ENCODE measurements at places on chromosomes 4 and X.

GRCh38 chr4:75555294-75556164 is at the start of gene ODAPH:
Gene ODAPH (plus strand): TSS chr4:75556066. CDS start chr4:75556083, 17 bp downstream.
- no peak for DNase-seq

DNA sequence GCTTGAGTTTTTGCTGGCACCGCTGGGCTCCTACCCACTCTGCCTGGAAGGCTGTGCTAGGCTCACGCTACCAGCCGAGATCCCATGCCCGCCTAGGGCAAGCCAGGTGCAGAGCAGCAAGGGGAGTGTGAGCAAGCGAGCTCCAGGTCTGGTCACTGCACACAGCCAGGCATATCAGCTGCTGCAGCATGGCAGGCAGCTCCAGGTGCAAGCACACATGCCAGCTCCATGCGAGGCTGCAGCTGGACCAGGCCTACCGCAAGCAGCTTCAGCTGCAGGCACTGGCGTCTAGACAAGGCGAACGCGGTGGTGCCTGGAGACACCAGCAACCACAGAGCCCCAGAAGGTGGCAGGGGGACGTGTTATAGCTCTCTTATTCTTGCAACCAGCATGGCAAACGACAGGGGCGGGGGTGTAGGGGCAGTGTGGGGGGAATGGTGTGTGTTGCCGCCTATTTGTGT is 614.7 kb upstream of the EPHA5 start:
- DNase-seq, result peak; percentile 59

GRCh38 chr4:25346913-25347312 is 30.1 kb upstream of the ANAPC4 start:
- DNase-seq, result no peak

GRCh38 chr4:169099771-169100180 is 89.7 kb upstream of the CBR4 start:
- no peak for DNase-seq

- no peak for DNase-seq
Measured at GRCh38 chr4:36573441-36573840, 292.0 kb downstream of the DTHD1 start.

- DNase-seq, result no peak
Measured at GRCh38 chr4:147816382-147817254, 84.7 kb downstream of the ARHGAP10 start.

DNA sequence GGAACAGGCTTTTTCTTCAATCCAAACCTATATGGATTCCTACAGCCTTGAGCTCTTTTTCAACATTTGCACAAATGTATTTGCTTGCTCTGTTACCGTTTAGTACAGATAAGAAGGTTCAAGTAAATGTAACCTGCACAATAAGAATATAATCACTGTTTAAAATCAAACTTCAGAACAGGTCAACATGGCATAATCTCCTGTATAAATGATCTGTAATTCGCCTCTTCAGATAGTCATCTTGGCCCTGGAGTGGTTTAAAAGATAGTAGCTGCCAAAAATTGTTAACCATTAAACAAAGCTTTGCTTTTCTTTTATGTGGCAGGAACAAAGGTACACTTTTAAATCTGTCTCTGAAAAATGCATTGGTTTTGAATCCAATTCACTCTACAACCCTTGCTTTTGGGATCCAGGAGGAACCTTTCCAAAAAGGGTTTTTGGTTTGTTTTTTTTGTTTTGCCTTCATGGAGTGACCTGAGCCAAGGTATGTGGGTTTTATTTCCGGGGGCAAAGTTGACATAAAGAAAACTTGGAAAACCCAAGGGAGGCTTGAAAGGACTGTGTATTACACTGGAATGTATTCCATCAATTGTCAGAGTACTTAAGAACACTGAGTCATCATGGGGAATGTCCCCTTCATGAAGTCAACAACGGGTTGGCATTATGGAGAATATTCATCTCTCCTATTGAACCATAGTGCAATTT is 210.4 kb upstream of the HCCS start:
- DNase-seq, result no peak

DNA sequence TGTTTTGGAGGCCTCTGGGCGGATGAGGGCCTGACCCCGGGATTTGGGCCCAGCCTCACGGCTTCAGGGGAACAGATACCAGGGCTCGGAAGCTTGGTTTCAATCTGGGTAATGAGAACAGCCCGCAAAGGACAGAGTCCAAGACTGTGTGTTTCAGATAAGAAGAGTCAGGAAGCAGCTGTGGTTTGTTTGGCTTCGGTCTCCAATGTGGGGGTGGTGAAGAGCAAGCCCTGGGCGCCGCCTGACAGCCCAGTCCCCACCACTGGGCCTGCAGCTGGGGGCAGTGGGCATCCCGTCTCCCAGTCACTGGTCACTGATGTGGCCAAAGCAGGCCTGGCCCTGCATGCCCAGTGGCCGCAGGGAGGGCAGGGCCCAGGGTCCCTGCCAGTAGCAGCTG is 9.1 kb downstream of the WFS1 start:
- DNase-seq, result no peak

DNA sequence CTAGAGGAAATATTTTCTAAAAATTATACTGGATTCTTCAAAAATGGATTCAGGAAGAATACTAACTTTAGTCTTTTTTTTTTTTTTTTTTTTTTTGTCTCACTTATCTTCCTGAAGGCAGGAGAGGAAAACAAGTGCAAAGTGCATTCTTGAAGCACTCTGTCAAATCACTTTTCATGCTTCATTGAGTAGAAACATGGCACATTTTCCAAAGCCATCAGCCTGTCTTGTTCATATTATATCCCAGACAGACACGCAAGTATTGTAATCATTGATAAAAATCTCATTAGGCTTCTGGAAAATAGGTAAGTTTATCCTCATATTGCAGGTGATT is 1.2 kb downstream of the BBS12 start:
- DNase-seq, result no peak

- DNase-seq, result no peak
Measured at GRCh38 chr4:55351824-55352223, 5.8 kb downstream of the SRD5A3 start.

GRCh38 chr4:123198706-123199105 is 197.9 kb upstream of the SPRY1 start:
- DNase-seq, result no peak

- DNase-seq, result no peak
Measured at GRCh38 chr4:107468812-107469211, 251.2 kb downstream of the PAPSS1 start.

DNA sequence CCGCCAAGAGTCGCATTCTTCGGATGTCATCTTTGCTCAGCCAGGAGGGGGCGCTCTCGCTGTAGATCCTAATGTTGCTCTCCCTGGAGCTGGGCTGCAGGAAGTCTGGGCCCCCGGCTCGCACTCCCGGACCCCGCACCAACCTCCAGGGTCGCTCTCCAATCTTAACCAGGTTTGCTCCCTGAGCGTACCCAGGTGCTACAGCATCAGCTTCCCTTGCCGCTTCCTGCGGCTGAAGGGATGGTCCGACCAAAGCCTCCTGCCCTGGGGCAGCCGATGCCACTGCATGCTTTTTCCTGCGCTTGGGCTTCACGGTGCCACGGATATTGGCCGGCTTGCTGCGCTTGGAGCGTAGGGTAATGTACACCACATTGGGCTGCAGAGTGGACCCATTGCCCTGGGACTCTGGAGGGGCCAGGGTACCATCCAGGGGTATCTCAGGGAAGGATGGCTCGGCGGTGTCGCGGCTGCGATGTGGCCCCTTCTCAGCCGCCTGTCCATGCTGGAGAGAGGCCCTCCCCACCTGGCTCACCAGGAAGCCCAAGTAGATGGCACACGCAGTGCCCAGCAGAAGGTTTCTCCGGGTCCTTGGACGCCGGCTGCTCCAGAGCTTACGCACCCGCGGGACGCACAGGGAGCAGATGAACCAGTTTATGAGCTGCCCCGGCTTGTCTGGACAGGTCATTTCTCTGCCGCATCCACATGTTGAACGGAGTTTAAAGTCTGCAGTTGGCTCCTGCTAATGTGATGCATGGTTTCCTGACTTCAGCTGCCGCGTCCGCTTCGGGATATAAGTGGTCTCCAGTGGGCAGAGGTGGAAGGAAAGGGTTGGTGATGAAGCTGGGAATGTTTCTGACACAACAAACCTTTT is 1.9 kb downstream of the GASK1B start:
- DNase-seq, result peak; percentile 40

DNA sequence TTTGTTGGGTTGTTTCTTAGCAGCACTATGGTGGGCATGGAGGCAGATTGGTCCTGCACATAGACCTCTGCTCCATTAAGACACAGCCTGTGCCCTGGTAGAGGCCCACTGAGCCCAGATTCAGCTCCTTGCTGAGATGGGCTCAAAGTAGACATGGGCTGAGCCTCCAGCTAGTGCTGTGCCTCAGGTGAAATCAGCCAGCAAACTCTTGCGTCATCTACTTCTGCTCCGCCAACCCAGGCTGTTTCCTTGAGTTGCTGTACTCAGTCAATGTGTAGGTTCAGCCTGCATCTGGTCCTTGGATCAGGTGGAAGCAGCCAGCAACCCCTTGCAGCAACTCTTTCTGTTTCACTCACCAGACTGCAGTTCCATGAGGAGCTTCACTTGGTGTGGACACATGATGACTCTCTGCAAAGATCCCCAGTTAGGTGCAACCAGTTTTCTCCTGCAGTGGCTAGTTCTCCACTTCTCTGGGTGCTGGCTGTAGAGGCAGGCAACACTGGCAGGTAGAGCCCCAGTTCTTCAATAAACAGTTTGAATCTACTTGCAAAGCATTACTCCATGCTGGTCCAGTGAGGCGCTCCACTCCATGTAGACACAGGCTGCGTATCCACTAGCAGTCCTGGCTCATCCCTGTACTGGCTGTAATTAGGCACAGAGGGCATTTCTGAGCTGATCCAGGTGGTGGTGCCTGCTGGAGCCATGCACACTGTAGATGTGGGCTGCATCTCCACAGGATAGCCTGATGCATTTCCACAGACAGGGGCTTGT is 199.0 kb upstream of the MAMLD1 start:
- DNase-seq, result no peak

- DNase-seq, result no peak
Measured at GRCh38 chr4:18082236-18082635, 60.7 kb upstream of the LCORL start.

- DNase-seq, result no peak
Measured at GRCh38 chr4:121733942-121734341, 31.0 kb downstream of the SMIM43 start.

DNA sequence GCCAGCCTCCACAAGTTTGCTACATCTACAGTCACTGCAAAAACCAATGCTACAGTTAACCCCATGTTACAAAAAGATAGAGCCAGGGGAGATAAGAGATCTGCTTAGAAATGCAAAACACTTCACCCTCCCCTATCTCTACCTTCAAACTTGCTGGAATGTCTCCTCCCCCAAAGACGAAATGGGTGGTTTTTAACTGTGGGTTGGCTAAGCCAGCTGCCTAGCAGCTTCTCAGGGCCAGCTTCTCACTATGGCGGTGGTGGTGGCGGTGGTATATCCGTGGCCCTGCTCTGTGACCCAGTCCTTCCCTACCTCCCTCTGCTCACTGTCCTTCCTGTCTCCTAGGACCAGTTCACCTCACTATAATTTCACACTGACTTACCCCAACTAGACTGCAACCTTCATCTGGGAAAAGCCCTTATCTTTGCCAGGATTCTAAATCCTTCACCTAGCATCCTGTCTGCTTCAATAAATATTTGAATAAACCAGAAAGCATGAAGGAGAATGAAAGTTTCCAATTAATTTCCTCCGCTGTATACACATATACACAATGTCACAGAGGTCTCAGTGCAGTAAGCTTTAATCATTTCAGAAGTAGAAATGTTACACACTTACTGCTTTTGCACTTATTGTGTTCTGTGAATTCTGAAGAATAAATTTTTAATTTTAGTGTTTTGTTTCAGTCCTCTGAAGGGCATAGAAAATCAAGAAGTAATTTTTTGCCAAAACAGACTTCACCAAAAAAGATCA is 46.3 kb downstream of the SH3KBP1 start:
- DNase-seq, result no peak

DNA sequence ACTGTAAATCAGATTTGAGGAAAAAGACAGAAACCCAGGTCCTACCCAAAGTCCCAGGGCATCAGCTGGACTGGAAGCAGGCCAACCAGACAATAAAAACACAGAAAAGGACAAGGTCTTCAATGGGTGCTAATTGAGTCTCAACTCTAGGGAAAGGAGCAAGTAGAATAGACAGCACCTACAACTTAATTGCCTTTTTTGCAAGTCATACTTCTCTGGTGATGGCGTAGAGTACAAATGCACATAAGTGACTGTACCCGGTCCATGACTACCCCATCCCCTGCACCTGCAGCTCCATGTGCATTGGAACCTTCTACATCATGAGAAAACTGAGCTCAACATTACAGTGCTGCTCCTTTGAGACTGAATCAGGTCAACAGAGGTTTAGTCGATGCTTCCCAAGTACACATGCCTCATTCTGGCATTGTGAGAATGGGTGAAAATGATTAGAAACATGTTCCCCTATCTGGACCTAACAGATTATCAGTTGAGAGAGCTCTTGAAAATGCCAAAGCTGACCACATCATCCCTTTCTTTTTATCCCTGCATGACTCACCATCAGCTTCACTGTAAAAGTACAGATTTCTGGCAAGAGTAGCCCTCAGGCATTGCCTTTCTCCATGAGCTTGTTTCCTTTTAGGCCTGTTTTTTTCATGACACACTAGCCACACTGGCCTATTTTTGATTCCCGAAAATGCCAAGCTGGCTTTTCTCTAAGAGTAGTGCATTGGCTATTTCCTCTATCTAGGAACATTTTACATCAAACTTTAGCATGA is 298.3 kb downstream of the HS3ST1 start:
- DNase-seq, result no peak

DNA sequence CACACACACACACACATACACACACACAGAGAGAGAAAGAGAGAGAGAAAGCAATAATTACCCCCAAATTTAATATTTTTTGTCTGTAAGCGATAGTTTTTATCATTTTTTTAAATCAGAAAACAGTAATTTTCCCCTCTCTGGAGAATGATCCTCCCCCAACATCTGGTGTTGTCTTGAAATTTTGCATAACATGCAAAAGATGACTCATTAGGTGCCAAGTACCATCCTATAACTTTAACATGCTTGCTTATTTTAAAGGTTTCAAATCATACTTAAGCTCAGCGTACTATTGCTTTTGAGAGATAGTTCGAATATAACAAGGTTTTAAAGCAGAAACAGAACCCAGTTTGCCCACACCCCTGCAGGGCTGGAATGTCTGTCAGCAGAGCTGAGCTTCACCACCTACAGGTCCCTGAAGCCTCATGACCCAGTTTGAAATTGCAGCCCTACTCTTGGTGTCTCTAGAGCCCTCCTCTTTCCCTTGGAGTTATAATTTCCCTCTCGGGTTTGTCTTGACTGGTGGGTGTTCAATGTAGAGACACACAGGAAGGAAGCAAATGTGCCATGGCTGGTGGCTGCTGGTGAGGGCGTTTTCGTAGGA is 175.0 kb upstream of the HS3ST1 start:
- no peak for DNase-seq

- no peak for DNase-seq
Measured at GRCh38 chrX:153878969-153879653, 6.9 kb downstream of the L1CAM start.

- no peak for DNase-seq
Measured at GRCh38 chrX:19283597-19284339, 60.0 kb upstream of the PDHA1 start.
